Activated T-cell treated with anti-CD3 and anti-CD28 coated beads, Interleukin-2, amount 50 U/mL, for 4 hours (primary cell): ENCODE measurements at places on chromosomes 2 and 18.

DNA sequence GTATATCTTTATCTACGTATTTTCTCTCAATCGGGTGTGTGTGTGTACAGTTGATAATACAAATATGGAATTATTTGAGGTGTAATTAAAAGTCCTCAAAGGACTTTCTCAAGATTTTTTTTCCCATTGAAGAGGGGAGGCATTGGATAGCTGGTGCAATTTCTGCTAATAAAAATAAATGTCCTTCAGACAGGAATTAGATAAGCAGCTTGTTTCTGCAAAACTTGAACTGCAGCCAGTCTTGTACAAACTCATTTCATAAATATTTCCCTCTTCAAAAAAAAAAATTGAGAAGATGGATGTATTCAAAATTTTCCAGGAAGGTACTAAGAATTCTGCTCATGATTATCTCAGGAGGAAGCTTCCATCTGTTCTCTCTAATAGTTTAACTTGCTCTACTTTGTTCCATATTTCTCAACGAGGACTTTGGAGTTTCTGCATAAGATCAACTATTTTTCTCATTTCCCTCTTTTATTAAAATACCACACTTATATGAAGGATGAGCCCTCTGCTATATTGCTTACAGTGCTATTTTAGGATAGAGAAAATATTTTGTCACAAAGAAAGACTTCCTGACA is 33.0 kb upstream of the GLS start:
- no peak for DNase-seq

- DNase-seq = no peak
Measured at GRCh38 chr18:8229787-8230186, 379.4 kb upstream of the RAB12 start.

DNA sequence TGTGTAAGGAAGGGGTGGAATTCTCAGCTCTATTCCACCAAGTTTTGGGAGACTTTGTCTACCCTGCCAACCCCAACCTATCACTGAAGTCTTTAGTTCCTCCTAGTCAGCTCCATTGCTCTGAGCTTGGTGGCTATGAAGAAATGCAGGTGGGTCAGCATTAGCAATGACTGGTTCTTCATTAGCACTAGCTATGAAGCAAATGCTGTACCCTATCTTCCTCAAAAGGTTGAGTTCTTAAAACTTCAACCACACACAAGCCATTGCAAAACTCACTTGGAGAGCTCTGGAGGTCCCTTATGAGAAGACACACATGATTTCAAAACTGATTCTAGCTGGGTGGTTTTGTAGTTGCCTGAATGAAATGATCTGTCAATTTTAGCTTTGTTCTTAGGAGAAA is 193.8 kb downstream of the IKZF2 start:
- DNase-seq = no peak

DNA sequence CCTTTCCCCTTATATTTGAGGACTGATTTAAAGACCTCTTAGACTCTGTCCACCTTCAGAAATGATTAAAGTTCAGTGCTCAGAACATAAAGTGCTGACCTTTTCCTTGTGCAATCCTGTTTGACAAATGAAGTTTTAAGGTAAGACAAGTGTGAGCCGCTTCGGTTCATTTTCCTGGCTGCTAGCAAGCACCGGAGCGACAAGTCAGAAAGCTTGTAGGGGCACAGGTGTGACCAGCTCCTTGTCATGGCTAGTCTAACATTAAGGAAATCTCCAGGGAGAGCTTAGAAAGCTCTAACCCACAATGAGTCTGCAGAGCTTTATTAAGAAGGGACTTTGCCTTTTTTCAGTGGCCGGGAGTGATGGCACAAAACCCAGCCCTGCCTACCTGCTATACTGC is 2.3 kb upstream of the NCKAP5 start:
- DNase-seq = no peak

DNA sequence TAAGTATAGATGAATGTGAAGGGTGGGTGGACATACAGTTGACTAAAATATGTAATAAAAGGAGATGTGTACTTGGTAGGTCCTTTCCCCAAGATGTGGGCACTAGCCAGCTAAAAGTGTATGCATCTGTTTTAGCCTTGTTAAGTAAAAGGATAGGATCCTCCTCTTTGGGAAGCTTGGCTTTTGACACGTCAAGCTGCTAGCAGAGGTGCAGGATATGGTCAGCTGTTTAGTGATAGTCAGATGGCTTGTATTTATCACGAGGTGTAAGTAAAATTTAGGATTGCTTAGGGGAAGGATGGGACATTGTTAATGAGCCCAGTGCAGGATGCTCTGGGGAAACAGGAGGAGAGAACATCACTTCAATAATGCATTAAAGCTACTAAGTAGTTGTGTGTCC is 1.5 kb downstream of the MFSD6 start:
- no peak for DNase-seq

GRCh38 chr2:179298666-179299065 is 34.0 kb upstream of the SESTD1 start:
- no peak for DNase-seq

DNA sequence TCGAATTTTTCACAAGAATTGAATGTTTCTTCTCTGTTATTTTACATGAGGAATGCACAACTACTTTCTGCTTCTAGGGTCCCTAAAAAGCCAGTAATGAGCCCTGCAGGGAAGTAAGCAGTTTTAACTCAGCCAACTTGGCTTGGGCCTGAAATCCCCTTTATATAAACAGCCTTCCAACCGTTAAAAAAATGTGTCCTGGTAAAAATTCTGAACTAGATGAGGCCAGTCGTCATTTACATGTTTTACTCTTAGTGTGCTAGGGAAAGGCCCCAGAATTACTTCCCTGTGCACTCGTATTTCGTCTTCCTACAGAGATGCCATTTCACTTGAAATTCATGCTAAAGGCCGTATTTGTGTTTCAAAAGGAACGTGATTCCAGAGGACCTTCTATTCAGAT is 42.4 kb upstream of the RPE start:
- no peak for DNase-seq

DNA sequence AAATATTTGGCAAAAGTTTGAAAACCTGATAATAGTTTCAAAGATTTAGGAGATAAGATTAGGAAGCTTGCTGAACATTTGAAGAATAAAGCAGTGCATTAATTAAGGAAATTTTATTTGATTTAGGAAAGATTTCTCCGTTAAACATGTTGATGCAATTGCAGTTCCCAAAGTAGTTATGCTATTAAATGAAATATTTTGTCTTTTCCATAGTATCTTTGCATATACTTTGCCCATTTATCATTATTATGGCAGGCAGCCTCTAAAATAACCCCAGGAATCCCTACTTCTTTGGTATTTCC is 136.5 kb downstream of the MREG start:
- no peak for DNase-seq

DNA sequence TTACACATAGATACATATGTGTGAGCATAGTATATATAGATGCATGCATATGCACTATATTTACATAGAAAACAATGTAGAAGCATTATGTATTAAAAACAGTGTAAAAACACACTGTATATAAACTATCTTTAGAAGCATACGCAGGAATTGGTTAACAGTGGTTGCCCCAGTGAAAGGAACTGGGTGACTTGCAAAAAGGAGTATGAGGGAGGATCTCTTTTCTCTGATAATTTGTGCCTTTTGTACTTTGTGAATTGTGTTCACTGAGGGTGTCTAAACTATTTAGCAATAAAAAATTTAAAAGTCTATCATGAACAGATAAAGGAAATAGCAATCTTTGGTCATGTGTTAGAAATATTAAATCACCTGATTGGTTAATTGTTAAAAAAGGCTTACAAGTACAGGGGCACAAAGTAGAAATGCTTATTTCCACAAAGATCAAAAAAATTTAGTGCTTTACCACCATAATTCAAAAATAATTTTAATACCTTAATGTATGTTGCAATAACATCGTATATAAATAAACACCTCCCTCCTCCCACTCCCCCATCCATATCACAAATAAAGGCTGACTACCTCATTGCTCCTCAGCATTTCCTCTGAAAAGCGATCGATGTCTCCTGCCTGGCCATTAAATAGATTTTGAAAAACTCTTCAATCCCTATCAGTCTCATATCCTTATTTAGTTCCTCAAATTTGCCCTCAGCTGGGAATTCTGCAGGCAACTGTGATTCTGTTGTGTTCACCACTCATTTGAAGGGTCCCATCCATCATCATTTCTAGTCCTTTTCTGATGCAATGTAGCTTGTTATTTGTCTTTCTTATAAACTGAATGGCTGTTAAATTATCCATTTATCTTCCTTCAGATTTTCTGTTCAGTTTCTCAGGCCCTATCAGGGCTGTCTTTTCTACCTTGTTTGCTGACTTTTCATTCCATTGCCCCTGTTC is 257.3 kb downstream of the AGPS start:
- DNase-seq = no peak

GRCh38 chr2:21646345-21646744 is 522.6 kb downstream of the TDRD15 start:
- no peak for DNase-seq
